ENCODE measurements at places on chromosomes 16 and 17.

- no peak for DNase-seq
Measured at GRCh38 chr17:55090079-55090492, 121.5 kb downstream of the STXBP4 start.

- DNase-seq, result peak; percentile 16
Measured at GRCh38 chr16:3101841-3102470, 2.9 kb upstream of the ZSCAN10 start.

DNA sequence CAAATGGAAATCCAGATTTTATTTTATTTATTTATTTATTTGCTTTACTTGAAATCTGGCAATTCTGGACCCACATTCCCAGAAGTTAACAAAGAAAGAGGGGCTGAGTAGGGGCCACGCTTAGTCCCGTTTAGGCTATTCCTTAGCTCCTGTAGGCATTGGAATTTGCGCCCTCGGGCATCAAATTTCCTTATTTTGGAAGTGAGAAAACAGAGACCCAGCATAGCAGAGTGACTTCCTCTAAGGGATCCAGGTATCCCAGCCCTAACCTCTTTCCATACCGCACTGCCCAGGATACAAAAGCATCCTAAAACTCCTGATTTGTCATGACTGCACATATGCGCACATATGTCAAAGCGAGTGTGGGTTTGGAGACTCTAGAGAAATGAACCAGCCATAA is 19.0 kb upstream of the SMG1 start:
- no peak for DNase-seq

- DNase-seq, result no peak
Measured at GRCh38 chr16:84722068-84722467, 22.3 kb downstream of the USP10 start.

DNA sequence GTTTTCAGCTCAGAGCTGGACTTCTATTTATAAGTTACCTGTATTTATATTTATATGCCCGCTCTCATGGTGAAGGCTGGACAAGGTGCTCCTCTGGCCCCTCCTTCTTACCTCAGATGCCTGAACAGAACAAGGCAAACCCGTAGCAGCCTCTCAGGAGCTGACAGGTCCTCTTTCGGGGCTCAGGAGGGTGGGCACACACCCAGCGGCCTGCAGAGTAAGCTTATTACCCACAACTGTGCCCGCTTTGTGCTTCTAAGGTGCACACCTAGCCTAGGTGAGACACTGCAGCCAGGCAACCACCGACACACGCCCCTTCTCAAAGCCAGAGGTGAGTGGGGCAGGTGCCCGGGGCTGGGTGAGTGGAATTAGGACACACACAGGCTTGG is 5.3 kb downstream of the NKIRAS2 start:
- DNase-seq, result no peak

- DNase-seq, result no peak
Measured at GRCh38 chr16:346587-346986, 5.9 kb downstream of the AXIN1 start.

DNA sequence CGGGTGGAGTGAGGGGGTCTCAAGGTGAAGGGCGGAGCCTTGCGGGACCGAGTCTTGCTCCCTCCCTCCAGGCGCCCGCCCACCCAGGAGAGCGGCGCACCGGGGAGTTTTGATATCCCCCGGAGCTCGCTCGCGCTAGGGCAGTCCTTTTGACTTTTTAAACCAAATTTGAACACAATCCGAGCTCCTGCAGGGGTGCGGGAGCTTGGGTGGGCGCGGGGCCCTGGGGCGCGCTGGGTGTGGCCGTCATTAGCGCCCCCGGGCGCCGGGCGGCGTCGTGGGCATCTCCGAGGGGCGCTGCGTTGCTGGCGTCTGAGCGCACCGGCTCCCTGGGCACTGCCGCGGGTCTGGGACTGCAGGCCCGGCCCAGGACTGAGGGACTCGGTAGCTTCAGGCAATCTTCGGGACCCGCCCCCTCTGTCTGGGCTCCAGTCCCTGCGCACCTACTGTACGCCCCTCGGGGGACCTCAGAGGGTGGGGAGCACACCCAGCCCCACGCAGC is 10.9 kb downstream of the MAF start:
- DNase-seq, result no peak

DNA sequence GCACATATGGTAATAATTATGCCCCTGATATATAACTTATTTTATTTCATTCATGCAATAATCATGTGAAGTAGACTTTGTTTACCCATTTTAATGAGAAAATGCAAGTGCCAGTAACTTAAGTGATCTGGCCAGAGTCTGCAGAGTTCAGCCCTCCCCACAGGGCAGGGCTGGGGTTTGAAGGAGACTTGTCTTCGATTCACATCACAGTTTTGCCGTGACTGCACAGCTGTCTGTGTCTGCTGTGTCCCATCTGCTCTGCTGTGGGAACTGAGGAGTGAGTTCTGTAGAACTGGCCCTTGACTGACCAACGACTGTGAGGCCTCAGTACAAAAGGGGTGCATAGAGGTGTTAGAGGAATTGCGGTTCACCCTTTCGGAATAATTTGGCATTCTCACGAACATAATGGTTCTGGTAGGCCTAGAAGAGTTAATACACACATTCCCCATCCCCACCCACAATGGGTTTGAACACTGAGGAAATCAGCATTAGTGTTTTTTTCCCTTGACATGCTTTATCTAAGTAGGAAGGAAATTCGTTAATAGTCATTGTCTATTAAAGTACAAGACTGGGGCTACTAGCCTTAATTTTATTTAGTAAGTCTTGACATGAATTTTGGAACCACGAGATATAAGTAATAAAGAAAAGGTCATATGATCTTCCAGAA is 113.6 kb upstream of the MON1B start:
- no peak for DNase-seq

- DNase-seq, result no peak
Measured at GRCh38 chr16:88727871-88728270, 21.6 kb downstream of the CTU2 start.

- no peak for DNase-seq
Measured at GRCh38 chr16:12317121-12317810, 340.7 kb downstream of the SNX29 start.

Measured in stimulated activated CD8-positive, alpha-beta memory T cell treated with anti-CD3 and anti-CD28 coated beads, Interleukin-7, amount 100 ng/mL, for 1 hour (primary cell).